ENCODE measurements at places on chromosomes 5 and 9.

DNA sequence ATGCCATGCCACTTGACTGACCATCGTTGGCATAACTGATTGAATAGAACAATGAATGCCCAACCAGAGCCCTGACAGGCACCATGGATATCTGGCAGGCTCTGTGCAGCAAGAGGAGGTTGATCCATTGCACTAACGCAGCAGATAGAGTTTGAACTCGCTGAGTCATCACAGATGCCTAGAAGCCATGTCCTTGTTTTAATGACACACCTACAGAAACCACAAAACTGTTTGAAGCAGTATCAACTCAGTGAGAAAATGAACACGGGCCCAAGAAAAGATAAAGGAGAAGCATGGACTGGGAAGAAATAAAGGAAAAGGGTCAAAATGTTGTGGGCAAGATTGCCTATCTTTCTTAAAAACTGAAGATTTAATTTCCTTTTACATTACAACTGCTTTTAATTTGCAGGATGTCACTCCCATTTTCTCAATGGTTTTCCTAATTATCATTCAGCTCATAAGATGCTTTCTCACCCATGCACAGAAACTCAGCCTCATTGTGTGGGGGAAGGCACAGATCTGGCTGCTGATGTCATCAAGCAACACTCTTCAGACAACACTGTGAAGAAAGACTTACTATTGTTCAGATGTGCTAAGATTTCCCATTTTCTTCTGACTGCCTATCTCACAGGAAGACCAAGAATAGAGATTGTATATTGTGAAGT is 129.0 kb downstream of the PIK3R1 start:
- DNase-seq = no peak

DNA sequence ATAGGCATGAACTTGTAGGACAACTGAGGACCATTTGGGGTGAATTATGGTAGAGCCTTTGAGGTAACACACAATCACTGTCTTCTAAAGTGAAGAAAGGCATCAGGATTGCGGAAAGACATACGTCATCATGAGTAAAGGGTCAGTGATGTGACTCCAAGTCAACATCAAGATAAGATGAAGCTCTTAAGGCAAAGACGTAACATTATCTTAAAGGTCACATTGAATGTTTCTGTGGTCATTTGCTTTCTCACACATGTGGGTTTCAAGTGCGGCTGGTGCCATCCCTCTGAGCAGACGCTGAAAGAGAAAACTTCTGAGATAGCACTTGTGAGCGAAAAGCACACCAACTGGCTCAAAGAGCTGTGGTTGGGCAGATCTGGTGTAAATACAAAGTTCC is 63.3 kb upstream of the GRAMD2B start:
- DNase-seq = no peak

DNA sequence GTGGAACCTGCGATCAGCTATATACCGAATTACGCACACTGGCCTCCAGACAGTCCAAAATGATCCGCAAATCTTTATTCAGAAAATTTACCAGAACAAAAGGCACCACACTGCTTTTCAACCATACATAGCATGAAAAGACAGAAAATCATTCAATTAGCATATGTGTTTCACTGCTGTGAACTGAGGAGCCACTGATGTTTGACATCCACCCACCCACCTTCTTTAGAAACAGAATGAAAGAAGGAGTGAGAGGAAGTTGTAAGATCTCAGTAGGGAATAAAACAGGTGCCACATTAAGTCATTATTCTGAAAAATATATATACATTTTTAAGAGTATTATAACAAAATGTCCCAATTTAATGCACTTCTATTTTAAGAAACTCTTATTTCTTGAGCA is 156.8 kb downstream of the NFIB start:
- DNase-seq = no peak

GRCh38 chr5:96321345-96321744 is 111.7 kb downstream of the PCSK1 start:
- DNase-seq = no peak

DNA sequence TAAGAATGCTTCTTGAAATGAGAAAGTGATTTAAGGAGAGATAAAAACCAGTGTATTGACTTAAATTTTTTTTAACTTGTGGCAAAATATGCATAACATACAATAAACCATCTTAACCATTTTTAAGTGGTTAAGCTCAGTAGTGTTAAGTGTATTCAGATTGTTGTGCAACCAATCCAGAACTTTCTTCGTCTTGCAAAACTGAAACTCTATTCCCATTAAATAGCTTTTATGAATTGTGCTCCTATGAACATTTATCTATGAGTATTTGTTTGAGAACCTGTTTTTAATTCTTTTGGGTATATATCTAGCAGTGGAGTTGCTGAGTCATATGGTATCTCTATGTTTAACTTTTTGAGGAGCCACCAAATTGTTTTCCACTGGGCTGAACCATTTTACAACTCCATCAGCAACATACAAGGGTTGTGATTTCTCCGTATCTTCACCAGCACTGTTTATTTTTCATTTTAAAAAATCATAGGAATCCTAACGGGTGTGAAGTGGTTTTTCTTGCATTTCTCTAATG is 76.6 kb upstream of the ACTBL2 start:
- no peak for DNase-seq

- no peak for DNase-seq
Observed at GRCh38 chr5:565782-566440, 41.7 kb upstream of the SLC9A3 start.

GRCh38 chr5:134135091-134135655 is 20.7 kb downstream of the TCF7 start:
- no peak for DNase-seq

GRCh38 chr9:103804077-103804735 is 289.9 kb upstream of the SMC2 start:
- DNase-seq = no peak

DNA sequence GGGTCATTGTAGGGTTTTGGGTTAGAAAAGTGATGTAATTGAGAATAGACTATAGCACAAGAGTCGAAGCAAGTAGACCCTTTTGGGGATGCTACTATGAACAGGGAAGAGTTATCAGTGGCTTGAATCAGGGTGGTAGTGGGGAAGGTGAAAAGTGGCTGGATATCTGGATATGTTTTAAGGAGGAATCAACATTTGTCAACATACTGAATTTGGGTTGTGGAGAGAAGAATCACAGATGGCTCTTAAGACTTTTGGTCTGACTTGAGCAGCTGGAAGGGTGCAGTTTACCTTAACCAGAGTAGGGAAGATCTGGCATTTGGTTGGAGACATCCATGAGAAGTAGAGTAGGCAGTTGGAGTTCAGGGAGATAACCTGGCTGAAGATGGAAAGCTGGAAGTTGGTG is 38.5 kb upstream of the FCHO2 start:
- DNase-seq = no peak

DNA sequence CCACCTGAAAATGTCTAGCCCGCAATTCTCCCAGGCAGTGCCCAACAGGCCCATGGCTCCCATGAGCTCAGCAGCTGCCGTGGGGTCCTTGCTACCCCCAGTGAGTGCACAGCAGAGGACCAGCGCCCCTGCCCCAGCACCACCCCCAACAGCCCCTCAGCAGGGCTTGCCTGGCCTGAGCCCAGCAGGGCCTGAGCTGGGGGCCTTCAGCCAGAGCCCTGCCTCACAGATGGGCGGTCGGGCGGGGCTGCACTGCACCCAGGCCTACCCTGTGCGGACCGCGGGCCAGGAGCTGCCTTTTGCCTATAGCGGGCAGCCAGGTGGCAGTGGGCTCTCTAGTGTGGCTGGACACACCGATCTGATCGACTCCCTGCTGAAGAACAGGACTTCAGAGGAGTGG is 19.3 kb upstream of the LTC4S start:
- no peak for DNase-seq

GRCh38 chr5:80619086-80619485 is 35.4 kb upstream of the MSH3 start:
- DNase-seq = no peak

- DNase-seq = no peak
Observed at GRCh38 chr5:1093361-1093760, 18.5 kb downstream of the SLC12A7 start.

GRCh38 chr5:56833325-56833724 is 18.0 kb downstream of the MAP3K1 start:
- no peak for DNase-seq

DNA sequence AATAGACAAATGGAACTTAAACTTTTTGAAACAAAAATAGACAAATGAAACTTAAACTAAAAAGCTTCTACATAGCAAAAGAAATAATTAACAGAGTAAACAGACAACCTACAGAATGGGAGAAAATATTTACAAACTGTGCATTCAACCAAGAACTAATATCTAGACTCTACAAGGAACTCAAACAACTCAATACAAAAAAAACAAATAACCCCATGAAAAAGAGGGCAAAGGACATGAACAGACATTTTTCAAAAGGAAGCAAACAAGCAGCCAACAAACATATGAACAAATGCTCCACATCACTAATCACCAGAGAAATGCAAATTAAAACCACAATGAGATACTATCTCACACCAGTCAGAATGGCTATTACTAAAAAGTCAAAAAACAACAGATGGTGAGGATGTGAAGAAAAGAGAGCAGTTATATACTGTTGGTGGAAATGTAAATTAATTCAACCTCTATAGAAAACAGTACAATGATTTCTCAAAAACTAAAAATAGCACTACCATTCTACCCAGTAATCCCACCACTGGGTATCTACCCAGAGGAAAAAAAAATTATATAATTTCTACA is 170.8 kb upstream of the RGMB start:
- no peak for DNase-seq

DNA sequence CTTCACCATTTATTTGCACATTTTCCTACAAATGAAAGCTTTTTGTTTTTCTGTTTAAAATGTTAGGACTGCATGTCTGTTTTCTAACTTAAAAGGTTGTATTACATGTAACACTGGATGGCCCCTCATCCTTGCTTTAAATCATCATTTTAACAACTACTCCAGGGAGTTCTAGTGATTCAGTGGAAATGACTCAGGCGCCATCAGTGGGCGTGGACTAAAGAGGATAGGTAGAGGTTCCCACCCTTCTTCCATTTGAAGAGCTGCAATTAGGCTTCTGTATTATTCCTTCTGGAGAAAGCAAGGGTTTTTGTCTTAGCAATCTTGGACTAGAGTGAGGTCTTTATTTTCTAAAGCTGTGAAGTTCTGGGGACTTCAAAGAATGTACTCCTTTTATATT is 213.7 kb downstream of the TMEM38B start:
- no peak for DNase-seq

DNA sequence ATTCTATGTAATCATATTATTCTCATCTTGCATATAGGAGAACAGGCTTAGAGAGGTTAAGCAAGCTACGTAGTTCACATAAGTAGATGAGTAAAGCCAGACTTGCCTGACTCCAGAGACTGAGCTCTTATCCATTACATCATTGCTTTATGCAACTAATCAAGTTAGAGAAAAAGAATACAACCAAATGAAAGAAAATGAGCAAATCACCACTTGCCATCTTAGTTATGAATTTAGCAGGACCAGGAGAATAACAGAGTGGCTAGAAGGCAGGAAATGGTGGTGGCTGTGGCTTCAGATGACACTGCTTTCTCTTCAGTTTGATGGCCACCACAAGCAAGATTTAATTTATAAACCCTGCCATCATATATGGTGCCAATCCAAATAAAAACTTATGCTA is 26.6 kb downstream of the POC5 start:
- no peak for DNase-seq

- DNase-seq = no peak
Observed at GRCh38 chr9:5593904-5594303, 35.0 kb upstream of the RIC1 start.

DNA sequence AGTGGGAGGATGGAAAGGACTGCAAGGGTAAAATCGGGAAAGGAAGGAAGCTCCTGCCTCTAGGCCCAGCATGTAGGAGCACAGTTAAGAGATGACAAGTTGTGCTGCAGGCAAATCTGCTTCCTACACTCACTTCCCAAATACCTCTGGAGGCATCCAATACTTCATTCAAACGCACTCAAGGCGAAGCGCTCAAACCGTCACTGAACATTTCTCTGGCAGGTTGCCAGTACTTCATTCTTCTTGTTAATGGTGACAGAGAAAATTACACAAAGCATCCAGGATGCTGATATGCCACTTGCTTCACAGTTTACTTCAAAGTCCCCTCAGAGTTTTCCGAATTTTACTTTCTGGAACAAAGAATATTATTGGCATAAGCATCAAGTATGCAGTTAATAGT is 59.8 kb downstream of the NREP start:
- DNase-seq = no peak

DNA sequence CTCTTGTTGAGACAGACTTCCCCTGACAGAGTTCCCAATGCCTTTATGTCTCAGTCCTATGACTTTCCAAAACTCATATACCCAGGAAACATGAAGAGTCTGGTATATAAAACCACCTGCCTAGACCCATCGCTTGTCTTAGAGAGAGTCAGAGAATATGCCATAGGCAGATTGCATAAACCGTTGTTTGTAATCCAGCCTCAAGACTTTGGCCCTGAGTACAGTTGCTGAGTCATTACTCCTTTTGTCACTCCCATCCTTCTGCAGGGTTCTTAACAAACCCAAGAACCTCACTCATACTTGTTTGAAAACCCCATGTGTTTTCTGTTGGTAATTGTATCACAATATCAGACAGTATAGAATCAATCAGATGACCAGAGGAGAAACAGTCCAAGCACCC is 616.3 kb downstream of the SLCO4C1 start:
- DNase-seq = no peak

GRCh38 chr5:137179203-137179602 is 319.9 kb downstream of the SPOCK1 start:
- no peak for DNase-seq

- no peak for DNase-seq
Observed at GRCh38 chr9:98892690-98893089, 51.0 kb upstream of the COL15A1 start.

GRCh38 chr9:95491543-95492320 is 25.0 kb downstream of the PTCH1 start:
- DNase-seq = no peak

DNA sequence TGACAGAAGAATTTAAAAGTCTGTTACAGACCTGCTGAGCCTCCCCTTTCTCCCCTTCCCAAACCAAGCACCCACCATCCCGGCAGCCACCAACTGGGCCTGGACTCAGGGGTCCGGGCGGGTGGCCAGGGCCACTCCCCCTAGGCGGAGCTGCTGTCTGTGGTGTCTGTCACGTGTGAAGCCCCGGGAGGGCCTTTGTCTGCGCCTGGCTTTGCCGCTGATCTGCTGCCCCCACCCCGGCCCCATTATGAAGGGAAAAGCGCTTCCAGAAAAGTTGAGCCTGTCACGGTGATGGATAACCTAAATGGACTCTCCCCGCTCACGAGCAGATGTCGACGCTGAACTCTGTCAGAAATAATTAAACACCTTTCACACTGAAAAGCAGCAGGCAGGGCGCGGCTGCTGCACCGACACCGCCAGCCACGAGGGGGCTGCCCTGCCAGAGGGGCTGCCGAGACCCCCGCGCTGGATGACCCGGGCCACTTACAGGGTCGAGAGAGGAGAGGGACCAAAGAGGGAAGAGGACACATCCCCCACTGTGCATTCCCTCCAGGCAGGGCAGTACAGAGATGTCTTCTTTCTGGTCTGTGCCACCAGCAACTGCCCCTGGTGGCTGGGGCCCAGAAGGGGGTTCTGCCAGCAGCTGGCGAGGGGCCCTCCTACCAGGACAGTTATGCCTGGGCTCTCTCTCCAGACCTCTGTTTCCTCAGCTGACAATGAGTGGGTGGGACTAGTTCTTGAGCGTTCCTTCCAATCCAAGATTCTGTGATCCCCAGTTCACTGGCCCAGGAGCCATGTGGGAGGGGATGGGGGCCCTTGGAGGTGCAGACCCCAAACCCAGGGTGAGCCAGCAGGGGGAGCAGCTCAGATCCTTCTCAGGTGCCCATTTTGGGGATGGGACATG is 36.0 kb upstream of the BARHL1 start:
- peak; percentile 38 for DNase-seq

Measured in hindlimb muscle (tissue), 1 donor.